ENCODE measurements at places on chromosomes 5 and 9.
A peak's percentile ranks its signal among the peaks of the same experiment; 100 is the strongest.

- DNase-seq = no peak
Measured at GRCh38 chr5:10750909-10751308, 10.1 kb downstream of the DAP start.

GRCh38 chr5:65926893-65927292 lies 518 bp downstream of the ERBIN start:
- DNase-seq = peak; percentile 37

- DNase-seq = peak; percentile 62
Measured at GRCh38 chr5:100905259-100905914, 2.3 kb upstream of the ST8SIA4 start.

GRCh38 chr9:26292943-26293342 lies 599.7 kb downstream of the CAAP1 start:
- no peak for DNase-seq

DNA sequence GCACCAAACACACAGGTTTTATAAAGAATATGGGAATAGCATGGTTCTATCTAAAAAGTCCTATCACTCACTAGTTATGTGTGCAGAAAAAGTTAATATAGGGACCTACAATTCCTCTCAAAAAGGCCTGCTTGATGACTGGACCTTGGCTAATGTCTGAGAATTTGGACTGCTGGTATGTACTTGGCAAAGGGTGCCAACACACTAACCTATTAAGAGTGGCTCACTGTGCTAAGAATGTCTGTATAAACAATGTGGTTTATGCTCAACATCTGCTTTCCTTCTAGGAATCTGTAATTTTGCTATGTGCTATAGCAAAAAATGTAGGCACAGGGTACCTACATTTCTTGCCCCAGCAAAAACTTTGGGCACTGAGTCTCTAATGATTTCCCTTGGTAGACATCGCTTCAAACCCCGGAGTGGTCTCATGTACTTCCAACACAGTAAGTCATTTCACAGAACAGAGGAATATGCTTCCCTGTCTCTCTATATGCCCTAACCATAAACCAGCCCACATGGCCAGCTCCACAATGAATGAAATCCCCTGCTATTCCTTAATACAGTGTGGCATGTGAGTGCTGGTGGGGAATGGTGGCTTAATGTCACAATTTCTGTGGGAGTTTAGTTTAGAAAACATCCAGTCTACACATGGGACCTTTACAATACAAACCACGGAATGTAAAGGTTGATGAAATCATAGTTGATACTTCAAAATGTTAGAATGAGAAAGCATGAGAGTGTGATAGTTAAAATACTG lies 101.7 kb downstream of the UBAP2 start:
- DNase-seq = no peak

DNA sequence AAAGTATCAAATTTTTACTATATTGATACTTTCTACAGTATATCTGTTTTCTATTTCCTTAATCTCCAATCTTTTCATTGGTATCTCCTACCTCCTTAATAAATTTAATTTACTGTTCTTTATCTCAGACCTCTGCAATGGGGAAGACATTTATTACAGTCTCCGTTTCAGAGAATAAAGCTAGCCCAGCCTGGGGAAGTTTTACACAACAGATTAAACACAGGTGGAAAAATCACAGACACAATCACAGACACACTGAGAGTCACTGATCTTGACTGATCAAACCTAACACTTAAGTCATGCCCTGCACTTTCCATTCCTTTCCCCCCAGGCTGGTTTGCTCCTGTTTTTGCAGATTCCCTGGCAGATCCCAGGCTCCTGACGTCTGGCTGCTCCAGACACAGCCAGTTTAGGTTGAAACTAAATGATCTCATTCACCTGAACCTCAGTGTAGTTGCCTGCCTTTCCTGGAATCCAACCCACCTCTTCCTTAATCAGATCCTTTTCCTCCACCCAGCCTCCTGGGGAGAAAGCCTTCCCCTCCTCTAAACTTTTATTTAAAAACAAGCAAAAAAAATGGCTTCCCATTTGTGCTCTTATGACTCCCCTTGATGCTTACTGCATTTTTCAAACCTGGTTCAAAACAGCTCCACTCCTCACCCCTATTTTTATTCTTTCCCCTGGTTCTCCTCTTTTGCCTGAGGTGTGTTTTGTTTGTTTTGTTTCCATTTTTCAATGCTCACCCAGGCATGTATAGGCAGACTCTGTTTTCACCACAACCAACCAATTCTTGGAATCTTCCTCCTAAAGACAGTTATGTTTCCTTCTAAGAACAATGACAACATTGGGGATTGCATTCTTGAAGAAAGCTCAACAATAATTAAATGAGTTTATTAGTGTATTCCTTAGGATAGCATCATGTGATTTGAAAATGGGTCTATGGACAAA lies 29.5 kb upstream of the OSMR start:
- DNase-seq = no peak

DNA sequence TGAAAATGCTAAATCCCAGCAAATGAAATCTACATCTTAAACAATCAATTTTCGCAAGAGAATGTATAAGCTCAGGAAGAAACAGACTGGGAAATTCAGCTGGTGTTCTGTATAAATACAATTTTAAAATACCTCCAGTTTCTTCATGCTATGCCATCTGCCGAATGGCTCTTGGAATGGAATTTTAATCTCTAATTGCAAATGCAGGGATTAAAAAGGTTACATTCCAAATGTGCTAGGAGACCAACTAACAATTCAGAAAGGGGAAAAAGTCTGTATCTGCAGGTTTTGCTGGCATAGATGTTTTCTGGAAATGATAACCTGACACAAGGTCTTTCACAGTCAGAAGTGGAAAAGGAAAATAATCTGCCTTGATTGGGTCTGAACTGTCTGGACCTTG lies 379.7 kb downstream of the MAT2B start:
- DNase-seq = no peak

All from KBM-7 (cell line).